ENCODE measurements at places on chromosomes 4 and X. TPM values are rescaled to one million over a fixed set of nuclear protein-coding genes. Genes with fewer than 3 reads are reported as not detected.

Gene LGI2
- total RNA-seq: 0.69 TPM

Gene CLIC2
- 11.0 TPM for total RNA-seq

Gene PDE6B
- 5.5 TPM for total RNA-seq

DNA sequence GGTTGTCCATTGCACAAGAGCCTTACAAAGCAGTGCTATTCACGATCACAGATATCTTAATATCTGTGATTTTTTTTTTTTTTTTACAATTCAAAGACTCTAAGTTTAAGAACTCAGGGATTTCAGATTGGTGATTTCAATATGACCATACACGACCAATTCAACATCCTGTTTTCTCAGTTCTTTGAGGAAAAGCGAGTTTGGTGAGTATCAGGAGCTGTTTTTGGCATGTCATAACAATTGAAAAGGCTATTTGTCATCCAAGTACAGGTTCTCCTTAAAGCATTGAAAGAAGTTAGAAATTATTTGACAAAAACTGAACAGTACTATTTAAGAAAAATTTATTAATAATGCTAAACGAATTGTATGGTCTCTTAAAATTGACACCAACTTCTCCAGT lies 9.1 kb upstream of the ARHGEF6 start:
- DNase-seq: no peak

DNA sequence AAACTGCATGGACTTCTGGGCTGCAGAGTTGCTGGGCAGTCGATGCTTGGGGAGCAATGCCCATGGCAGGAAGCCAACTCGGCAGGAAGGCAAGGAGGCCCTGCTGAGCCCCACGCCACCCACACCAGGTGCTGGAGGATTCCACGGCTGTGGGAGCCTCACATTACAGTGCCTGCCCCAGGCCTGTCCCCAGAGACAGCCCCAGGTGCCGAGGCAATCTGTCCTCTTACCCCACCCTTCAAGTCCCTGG lies 53.9 kb downstream of the HMX1 start:
- no peak for DNase-seq
